ENCODE measurements at places on chromosomes 2 and 18. TPM values are rescaled to one million over a fixed set of nuclear protein-coding genes. Genes with fewer than 3 reads are reported as not detected.

DNA sequence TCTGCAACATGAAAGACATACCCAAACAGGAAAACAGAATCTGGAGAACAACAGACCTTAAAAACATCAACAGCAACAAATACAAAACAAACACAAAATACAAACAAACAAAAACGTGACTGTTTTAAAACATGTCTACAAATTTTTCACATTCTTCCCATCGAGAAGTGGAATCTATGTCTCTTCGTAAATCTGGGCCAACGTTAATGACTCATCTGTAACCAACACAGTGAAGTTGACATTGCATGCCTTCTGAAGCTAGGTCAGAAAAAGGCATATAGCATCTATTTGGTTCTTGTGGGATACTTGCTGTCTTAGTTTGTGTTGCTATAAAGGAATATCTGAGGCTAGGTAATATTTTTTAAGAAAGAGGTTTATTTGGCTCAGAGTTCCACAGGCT, 269.0 kb upstream of the FBXO11 start:
- DNase-seq, result no peak

- peak; percentile 81 for DNase-seq
These were observed 110.5 kb downstream of the TCF4 start for GRCh38 chr18:55477499-55477859.

DNA sequence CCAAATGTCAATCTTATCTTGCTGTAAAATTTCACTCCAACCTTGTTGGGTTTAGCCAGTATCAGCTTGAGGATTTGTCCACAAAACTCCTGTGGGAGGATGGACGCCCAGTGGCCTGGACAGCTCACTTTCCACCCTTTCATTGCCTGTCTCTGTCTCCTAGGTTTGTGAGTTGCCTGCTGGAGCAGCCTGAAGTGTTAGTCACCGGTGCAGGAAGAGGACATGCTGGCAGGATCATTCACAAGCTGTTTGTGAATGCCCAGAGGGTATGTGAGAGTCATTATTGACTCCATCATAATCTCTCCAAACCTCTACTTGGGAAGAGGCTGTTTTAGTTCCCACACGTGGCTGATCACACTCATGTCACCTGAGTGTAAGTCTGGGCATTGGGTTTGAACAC, 112.3 kb downstream of the RAB3GAP1 start:
- DNase-seq, result no peak

The ESPNL gene
- not detected for total RNA-seq

Measured in endothelial cell of umbilical vein (primary cell).